ENCODE measurements at places on chromosomes 3 and 15.

DNA sequence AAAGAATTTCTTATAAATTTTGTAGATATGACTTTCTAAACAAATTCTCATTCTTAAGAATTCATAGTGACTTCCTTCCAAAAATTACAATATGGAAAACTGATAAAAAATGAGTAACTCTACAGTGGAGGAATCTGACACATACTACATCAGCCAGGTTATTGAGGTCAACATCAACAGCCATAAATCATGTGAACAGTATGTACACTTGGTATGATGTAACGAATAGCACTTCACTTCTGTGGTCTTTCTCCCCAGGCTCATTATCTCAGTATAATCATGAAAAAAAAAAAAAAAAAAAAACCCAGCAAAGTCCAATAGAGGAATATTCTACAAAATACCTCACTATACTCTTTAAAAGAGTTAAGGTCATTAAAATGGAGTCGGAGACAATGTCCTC is 111.2 kb upstream of the SUCLG2 start:
- DNase-seq, result no peak

DNA sequence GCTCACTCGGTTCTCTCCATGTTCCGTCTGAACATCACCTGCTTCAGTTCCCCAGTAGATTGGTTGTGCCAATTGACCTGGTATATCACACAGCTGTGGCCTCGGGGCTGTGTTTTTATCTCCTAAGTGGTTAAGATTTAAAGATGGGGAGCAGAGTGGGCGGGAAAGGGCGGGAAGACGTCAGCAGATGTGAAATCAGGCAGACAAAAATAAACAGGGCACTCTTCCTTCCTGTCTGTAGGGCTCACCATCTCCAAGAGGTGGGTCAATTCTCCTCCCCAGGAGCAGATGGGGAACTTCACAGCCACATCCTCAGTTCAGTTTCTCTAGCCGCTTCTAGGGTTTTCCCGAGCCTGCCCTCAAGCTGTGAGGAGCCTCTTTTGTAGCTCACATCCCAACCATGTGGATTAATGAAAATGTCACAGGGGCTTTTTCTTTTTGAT is 26.8 kb upstream of the LIMD1 start:
- no peak for DNase-seq

DNA sequence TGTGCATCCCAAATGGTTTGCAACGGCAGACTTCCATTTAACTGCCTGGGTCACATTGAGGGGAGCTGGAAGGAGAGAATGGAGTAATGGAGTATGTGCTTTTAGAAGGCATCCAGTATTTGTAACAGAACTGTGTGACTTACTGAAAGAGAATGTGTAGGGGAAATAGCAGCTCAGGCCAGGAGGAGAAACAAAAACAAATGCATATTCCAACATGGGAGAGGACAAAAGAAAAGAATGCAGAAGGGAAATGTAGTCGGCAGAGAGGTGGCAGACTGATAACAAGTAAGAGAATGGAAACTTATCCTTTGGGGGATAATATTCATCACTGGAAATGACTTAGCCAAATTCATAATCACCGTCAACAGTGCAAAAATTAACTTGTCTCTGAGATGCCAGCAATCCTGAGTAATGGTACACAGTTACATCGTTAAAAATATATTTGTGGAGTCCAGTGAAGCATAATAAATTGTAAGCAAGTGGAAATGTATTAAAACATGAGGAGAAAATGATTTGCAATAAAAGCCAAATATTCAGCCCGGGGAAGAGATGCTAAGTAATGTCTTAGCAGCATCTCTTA is 294.9 kb upstream of the SGO1 start:
- no peak for DNase-seq

- DNase-seq, result no peak
Measured at GRCh38 chr3:167675848-167676247, 22.1 kb upstream of the WDR49 start.

- no peak for DNase-seq
Measured at GRCh38 chr3:38229036-38229435, 36.6 kb upstream of the SLC22A13 start.

- no peak for DNase-seq
Measured at GRCh38 chr3:12681089-12681942, 17.4 kb upstream of the RAF1 start.

DNA sequence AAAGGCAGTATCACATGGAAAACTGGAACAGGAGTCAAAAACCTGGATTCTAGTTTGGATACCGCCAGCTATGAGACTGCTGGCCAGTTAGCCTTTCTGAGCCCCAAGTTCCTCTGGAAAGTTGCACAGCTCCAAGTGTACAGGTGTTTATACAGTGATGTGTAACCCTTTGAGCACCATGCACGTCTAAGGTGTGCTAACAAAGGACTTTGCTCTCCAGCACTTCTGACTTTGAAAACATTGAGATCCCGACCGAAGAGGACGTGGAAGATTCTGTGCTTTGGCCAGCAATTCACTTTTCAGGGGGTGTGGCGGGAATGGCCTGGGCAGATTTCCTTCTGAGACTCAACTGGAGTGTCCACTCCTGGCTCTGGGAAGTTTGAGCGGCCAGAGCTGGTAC is 45.8 kb upstream of the UMPS start:
- no peak for DNase-seq

DNA sequence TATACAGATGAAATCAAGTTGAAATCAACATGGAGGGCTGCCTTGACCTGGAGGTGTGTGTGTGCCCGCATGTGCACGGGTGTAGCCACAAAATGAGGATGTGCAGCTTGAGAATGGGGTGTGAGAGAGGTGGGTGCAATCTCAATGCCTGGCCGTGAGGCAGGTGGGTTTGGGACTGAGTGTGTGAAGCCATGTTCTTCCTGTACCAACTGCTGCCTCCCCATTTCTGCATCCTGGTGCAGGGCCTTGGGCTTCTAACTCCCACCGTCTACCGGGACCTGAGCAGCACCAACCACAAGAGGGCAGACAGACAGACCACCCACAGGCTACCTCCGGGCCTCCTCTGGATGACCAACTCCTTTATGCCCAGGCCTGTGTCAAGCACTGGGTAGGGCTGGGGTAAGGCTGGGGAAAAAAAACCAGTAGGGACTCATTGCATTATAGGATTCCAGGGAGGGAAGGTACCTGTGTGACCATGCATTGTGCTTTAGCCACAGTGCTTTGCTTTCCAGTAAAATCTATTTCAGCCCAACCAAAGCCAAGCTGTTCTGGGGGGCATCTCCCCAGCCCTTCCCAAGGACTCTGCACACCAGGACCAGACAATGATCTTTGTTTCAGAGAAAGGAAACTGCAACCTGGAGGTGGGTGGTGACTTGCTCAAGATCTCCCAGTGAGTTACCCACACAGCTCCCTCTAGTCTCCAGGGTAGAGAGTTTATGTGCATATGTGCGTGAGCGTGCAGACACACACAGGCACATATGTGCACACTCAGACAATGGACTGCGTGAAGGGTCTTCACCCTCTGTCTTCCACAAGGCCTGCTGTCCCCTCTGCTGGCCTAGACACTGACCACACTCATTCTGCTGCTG is 162.2 kb upstream of the TLE3 start:
- DNase-seq, result peak; percentile 64

DNA sequence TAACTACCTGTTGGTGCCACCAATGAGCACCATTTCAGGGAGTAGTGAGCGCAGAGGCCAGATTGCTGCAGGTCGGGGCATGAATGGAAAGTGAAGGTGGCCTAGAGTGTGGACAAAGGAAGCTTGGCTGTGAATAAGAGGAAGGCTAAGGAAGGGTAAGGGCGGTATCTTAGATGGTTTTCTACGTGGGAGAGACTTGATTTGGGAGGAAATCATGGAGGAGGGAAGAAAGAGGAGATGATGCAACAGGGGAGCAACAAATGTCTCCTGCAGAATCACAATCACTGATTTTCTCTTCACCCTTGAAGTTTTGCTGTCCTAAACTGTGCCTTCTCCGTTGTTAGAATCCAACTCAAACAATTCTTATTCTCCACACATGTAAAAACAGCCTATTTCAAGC is 21.8 kb downstream of the NME9 start:
- no peak for DNase-seq

Measured in H9 (cell line).